ENCODE measurements at places on chromosomes 11 and 22.

DNA sequence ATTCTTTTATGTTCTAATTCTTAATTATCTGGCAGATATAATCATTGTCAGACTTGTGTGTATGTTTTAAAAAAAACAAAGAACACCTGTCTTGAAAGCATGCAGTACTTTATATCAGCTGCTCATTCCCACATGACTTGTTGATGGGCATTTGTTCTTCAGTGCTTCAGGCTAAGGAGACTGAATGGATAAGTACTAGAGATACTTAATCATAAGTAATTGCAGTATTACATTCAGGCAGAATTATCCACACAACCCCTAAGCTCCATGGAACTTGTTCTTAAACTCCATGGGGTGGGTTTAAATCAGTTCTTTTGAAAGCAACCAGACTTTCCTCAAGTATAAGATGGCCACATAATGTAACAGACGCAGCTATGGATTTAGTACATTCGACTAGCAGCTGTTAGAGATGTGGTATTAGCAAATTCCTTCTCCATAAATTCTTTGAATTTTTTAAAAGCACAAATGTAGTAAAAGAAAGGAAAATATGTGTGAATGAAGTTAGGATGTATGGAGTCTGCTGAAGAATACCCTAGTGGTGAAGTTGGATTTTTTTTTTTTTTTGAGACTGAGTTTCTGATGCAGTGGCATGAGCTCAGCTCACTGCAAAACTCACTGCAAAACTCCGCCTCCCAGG lies 3.0 kb downstream of the JAM3 start:
- DNase-seq, result no peak

DNA sequence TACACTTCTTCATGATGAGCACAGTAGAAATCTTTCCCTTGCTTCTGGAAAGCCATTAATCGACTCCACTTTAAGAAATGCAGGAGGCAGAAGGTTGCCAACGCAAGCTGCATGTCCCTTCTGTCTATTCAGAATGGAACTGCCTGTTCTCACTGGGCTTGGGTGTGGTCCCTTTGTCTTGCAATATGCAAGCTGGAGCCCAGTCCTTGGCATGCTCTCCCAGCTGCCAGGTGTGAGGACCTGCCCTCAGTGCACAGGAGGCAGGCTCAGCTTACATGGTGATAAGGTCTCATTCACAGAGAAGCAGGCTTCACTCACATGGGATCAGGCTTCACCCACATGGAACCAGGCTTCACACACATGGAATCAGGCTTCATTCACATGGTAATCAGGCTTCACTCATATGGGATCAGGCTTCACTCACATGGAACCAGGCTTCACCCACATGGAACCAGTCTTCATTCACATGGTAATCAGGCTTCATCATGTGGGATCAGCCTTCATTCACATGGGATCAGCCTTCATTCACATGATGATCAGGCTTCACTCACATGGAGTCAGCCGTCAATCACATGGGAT lies 59.2 kb upstream of the USP47 start:
- DNase-seq, result no peak

DNA sequence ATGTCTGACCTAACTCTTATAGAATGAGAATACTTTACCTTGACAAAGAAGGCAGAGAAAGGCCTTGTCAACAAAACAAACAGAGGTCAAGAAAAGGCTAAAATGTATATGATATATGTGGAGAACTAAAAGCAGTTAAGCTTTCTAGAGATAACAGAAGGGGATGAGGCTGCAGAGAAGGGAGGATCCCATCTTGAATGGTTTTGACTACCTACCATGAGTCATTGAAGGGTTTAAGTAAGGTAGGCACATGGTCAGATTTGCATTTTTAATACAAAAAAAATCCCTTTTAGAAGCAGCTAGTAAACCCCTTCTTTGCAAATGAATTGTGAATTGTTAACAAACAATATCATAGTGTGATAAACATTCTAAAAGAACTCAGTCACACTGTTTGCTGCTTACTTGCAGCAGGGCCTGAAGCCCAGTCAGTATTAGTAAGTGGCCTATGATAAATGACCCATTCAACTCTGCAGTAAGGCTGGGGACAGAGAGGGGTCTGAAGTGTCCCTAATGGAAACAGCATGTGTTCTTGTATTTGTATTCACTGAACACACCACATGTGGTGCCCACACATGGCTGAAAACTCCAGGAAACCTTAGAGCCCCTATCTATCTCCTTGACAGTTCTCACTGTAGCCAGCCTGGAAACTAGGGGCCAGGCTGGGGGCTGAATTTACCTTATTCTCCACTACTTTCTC lies 328.8 kb upstream of the PITPNB start:
- no peak for DNase-seq

DNA sequence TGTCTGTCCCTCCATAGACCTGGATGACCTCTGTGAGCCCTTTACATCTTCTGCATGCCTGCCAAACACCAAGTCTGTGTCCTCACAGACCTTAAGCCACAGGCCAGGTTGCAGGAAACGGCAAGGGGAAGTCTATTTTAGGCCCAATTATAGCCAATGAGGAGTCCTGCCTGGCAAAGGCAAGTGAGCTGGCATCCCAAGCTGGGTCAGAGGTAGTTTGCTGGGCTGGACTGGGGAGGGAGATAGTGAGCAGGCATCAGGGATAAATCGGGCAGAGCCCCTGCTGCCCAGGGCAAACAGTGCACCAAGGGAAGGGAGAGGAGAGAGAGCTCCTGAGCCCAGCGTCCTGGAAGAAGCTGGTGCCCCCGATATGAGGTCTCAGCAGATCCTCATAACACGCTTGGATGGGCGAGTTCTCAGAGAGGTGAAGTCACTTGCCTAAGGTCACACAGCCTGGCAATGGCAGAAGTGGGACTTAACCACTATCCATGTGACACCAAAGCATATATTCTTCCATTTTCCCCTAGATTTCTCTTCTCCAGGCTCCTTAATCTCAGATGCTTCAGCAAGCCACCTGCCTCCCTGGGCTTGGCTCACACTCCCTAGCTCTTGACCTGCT lies 3.7 kb upstream of the RELT start:
- no peak for DNase-seq

DNA sequence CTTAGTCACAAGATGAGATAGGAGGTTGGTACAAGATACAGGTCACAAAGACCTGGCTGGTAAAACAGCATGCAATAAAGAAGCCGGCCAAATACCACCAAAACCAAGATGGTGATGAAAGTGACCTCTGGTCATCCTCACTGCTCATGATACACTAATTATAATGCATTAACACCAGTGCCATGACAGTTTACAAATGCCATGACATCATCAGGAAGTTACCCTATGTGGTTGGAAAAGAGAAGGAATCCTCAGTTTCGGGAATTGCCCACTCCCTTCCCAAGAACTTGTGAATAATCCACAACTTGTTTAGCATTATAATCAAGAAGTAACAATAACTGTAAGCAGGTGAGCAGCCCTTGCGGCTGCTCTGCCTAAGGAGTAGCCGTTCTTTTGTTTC lies 408.5 kb upstream of the RAG2 start:
- DNase-seq, result no peak

- DNase-seq, result no peak
Observed at GRCh38 chr11:35357923-35358322, 61.4 kb downstream of the SLC1A2 start.

- no peak for DNase-seq
Observed at GRCh38 chr11:11142430-11142829, 210.6 kb downstream of the CSNK2A3 start.

DNA sequence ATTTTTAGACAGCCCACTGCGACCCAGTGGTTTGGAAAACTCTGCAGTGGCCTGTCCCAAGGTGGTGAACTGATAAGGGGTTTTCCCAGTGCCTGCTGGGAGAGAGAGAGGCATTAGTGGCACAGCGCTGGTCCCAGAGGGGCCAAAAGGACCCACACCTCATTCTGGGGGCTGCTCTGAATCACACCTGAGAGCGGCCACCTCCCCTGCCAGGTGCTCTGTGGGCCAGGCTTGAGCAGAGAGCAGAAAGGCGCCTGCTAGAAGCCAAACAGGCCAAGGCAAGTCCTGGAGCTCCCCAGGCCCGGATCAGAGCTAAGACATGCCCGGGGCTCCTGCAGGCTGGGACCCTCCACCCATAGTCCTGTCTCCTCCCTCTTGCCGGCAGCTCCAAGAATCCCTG lies 20.9 kb downstream of the TRIM29 start:
- DNase-seq, result no peak

DNA sequence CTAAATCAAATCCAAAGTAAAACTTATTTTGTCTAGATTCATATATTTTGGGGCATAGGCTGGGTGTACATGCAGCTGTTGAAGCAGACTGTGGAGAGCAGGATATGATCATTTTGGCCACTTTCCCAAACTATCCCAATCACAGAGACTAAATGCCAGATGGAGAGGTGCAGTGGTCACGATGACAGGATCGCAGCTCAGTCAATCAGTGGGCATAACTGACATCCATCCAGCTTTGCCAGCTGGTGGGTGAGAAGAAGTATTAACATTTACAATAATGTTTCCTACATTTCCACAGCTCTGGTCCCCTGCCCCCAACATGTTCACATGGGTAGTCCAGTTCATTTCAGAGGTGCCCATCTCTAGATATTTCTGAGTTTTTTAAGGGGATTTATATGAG lies 255.5 kb upstream of the SESN3 start:
- no peak for DNase-seq

- no peak for DNase-seq
Observed at GRCh38 chr11:13438291-13438690, 24.7 kb downstream of the BTBD10 start.

DNA sequence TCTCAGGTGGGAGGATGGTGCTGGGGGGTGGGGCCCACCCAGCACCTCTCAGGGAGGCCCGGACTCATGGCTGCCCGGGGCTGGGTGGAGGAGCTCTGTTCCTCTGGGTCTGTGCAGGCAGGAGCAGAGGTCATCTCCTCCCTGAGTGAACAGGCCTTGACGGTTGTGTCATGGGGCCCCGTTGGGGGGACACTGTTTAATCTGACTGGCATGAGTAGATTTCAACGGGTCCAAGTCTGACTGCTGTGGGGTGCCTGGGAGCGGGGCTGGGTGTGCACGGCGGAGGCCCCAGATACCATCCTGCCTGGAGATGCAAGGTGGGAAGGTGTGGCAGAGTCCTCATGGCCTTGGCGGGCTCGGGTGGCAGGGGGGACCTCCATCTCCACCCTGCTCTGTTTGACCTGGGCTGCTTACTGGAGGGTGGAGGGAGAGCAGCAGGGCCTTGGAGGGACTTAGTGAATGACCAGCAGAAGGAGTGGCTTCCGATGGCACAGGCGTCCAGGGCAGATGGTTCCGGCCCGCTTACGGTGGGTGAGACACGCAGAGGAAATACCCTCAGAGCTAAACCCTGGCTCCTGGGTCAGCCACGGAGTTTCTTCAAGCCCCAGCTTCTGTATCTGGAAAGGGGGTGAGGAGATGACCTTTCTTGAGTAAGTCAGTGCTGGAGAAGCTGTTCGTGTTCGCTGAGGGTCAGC lies 48.7 kb downstream of the SMIM38 start:
- no peak for DNase-seq

DNA sequence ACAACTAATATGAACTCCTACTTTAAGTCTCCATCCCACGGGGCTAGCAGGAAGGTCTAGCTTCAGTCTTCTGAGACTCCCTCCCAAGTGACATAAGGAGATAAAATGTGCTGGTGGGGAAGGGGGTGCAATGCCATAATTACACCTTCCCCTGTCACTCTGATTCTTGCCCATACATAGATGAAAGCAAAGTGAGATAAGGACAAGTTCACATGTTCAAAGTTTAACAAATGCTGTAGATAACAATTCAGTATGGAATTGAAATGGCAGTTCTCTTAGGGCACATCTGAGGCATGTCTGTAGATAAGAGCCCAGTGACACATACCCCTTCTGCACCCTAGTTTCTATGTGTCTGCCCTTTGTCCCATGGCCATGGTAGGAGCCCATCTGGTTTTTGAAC lies 38.2 kb upstream of the PANX1 start:
- DNase-seq, result no peak

- no peak for DNase-seq
Observed at GRCh38 chr11:106156290-106156937, 79.0 kb downstream of the AASDHPPT start.

GRCh38 chr11:132064987-132065620 lies 694.7 kb downstream of the NTM start:
- no peak for DNase-seq

DNA sequence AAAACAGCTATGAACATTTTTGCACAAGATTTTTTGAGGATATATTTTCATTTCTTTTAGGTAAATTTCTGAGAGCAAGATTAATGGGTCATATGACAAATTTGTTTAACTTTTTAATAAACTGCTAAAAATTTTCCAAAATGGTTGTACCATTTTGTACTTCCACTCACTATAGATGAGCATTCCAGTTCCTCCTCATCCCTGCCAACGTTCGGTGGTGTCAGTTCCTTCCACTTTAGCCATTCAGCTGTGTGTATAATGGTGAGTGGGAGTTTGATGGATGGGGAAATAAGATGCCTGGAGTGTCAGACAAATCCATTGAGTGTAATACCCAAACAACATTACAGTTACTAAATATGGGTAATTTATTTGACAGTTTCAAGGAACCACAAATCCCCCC lies 49.7 kb downstream of the MIAT start:
- no peak for DNase-seq

- DNase-seq, result no peak
Observed at GRCh38 chr22:50186761-50187523, 1.2 kb downstream of the TRABD start.

DNA sequence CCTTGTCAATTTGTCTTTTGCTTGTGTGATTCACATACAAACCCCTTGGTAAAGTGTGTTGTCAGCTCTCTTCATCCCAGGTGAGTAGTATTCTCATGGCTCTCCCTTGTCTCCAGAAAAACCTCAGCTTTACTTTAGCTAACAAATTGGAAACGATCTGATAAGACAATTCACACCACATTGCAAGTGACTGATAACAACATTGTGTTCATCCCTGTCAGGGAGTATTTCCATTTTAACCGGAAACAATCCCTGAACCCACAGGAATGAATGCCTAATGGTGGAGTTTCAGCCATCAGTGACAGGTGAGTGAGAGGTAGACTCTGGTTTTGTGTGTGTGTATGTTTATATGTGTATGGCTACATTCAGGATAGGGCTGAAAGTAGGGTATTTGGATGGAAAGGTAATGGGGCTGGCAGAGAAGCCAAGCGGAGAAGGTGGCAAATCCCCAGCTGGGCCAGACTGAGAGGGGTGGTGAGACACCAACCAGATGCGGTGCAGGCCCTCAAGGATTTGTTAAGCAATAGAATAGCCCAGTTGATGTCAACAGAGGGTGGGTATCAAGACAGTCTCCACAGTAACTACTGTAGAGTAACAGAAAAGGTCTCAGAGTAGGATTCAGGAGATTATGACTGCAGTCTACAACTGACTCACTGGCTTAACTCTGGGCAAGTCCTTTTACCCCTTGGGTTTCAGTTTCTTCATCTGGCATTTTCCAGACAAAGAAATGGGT lies 7.6 kb downstream of the LRRC51 start:
- no peak for DNase-seq

All from T-cell (primary cell).